ENCODE measurements at places on chromosomes 7 and 10.

GRCh38 chr10:70967591-70968587 is 79.5 kb upstream of the PCBD1 start:
- no peak for DNase-seq

DNA sequence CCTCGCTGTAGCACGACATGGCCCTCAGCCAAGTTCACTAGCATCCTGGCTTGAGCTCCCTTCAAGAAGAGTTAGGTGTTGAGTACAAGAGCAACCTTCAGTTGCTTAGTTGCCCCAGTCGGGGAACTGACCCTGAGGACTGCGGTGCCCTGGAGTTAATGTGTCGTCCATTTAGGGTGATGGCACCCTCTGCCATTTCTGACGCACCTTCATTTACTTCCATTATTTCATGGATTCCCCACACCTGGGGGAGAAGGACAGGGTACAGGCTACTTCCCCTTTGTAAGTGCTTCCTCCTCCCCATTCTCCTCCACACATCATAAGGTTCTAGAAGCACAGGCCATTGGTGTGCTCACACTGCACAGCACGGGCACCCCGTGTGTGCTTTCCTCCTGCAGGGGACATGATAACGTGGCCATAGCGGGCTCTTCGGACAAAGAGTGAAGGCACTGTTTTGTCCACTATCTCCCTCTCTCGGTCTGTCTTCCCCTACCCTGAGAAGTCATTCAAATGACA is 1.8 kb downstream of the ALOX5 start:
- DNase-seq = no peak

GRCh38 chr7:27170426-27171324 is 3.4 kb downstream of the HOXA10 start:
- DNase-seq = no peak

DNA sequence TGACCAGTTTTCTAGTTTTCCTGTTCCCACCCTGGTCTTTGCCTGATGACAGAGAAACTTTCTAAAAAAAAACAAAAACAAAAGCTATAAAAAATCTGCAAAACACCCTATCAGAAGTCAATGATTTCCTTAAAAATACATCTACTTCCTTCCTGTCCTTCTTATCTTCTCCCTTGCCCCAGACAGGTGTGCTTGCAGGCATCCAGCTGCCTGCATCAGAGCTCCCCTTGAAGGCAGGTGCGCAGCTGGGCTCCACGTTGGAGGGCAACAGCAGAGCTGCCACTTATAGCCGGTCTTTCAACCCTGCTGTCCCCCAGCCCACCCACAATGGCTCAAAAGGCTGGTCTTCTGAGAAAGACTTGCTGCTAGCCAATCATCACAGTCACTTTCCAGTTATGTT is 29.8 kb downstream of the UBE2D4 start:
- no peak for DNase-seq

GRCh38 chr7:123712619-123713018 is 36.2 kb downstream of the WASL start:
- no peak for DNase-seq

- no peak for DNase-seq
Measured at GRCh38 chr10:74151879-74152722, 1.1 kb downstream of the ADK start.

DNA sequence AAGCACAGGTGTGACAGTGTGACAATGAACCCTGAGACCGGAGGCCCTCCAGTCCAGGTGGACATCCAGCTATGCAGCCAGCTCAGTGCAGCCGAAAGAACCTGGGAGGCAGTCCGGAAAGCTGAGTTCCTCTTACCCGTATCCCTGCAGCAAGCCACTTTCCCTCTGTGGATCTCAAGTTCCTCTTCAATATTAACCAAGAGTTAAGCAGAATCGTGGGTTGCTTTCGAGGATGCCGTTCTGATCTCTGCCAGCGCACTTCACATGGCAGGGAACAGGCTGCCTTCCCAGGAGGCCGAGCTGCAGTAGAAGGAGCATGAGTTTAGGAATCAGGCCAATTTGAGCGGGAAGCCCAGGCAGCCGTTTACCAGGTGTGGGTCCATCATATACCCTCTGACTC is 591.6 kb downstream of the SDK1 start:
- no peak for DNase-seq

- DNase-seq = no peak
Measured at GRCh38 chr7:34842782-34843181, 184.8 kb downstream of the NPSR1 start.

DNA sequence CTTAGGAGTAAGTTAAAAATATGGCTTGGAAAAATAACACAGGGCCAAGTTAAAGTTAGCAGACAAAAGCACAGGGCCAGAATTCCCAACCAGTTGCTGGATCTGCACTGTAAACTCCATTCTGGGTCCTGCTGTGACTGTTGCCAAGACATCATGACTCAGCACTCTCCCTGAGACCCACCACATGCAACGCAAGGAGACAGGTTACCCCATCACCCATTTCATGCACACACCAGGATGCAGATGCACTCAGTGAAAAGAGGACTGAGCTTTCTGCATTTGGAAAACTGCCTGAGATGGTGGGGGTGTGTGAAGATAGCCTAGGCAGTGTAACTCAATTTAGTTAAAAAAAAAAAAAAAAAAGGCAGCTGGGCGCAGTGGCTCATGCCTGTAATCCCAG is 97.6 kb upstream of the ZNF438 start:
- DNase-seq = no peak

GRCh38 chr7:50504646-50505546 is 54.7 kb upstream of the FIGNL1 start:
- DNase-seq = no peak

GRCh38 chr10:88207121-88207546 is 343.7 kb downstream of the PTEN start:
- DNase-seq = no peak

DNA sequence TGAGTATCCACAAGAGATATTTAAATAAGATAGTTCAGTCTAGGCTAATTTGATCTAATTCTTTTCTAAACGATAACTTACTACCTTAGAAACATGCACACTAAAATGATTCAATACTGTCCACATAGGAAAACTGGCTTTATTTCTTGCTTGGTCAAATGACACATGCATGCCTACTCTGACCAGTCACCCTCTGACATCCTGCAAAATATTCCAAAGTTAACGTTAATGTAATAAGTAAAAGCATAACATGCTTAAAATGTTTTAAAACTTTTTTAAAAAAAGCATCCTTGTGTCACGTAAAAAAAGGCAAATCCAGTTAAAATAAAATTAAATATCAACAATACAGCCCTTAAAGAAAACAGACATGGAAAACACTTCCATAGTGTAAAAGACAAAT is 70.2 kb downstream of the UBE2H start:
- DNase-seq = no peak

GRCh38 chr7:28858206-28858605 is 99.9 kb downstream of the TRIL start:
- no peak for DNase-seq

GRCh38 chr7:97680622-97681021 is 51.3 kb upstream of the TAC1 start:
- DNase-seq = no peak

GRCh38 chr10:26232174-26232573 is 15.6 kb downstream of the GAD2 start:
- no peak for DNase-seq

DNA sequence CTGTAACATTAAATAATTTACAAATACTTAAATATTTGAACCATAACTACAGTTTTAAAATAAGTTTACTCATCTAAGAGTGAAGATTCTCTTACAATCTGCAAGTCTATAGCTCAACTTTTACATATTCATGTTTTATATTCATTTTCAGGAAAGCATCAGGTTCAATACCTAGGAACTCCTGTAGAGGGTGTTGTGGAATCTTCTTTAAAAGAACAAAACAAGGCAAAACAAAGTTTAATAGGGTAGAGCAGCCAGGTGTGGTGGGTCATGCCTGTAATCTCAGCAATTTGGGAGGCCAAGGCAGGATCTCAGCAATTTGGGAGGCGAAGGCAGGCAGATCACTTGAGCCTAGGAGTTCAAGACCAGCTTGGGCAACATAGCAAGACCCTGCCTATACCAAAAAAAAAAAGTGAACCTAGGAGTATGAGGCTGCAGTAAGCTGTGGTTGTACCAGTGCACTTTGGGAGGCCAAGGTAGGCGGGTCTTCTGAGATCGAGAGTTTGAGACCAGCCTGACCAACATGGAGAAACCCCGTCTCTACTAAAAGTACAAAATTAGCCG is 45.1 kb downstream of the ST8SIA6 start:
- no peak for DNase-seq

DNA sequence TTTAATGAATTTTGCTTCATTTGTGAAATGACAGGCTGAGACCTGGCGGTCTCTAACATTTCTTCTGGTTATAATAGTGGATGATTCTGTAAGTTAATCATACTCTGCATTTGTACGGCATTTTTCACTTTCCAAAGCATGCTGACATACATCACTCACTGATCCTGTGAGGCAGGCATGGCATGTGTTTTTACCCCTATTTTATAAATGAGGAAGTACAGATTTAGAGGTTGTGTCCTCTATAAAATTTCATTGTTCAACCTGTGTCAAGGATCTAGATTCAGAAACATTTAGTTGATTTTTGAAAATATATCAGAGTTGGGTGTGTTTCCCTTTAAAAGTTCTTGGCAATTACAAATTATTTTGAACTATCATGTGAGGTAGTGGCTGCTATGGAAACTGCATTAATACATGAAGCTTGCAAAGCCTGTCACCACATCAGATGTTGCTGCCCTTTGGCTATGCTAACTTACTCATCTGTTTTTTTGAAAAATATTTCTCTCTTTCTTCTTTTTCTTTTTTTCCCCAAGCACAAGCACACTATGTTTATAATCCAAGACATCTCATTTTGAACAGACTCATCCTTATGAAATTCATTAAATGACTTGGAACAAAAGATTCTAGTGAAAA is 172.7 kb downstream of the GNAI1 start:
- no peak for DNase-seq

GRCh38 chr10:50280049-50280841 is 28.9 kb upstream of the ASAH2 start:
- DNase-seq = no peak

- no peak for DNase-seq
Measured at GRCh38 chr7:41415471-41416207, 287.3 kb downstream of the INHBA start.

- no peak for DNase-seq
Measured at GRCh38 chr10:92789786-92790185, 58.5 kb upstream of the EXOC6 start.

GRCh38 chr7:153852261-153852660 is 199.9 kb upstream of the DPP6 start:
- no peak for DNase-seq

DNA sequence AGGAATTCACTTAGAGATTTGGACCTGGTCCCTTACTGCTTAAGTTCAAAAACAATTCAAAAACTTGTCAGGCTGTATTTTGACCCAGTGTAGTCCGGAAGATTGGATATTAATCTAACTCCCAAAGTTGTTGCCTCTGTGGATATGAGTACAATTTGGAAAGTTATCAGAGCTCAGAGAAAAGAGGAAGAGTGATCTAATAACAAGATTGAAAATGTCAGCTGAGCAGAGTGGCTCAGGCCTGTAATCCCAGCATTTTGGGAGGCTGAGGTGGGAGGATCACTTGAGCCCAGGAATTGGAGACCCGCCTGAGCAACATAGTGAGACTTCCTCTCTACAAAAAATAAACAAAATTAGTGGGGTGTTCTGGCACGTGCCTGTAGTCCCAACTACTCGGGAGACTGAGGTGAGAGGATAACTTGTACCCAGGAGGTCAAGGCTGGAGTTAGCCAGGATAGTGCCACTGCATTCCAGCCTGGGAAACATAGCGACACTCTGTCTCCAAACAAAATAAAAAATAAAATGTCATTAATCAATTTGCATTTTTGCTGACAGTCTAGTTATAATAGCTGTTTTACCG is 3.2 kb upstream of the ASCC1 start:
- DNase-seq = no peak

- no peak for DNase-seq
Measured at GRCh38 chr7:24926623-24927524, 53.1 kb downstream of the OSBPL3 start.

DNA sequence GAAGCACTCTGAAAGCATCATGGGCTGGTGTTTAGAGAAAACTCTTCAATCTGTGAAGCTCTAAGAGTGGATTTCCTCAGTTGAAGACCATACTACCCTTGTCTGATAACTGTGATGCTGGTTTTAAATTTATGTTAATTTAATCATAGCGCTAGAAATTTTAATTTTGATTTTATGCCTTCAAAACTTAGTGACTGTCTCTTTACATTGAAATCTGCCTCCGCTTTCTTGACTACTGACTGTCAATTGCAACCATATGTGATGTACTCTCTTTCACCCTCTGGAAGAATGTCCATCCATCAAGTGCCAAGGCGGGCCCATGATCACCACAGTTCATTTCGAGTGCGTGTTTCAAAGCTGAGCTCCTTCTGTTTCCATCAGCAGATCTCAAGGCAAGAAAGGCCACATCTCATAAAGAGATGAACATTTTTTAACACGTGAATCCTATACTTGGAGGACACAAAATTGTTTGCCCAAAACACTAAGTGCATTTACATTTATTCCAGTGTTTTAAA is 147.1 kb downstream of the ITGA8 start:
- no peak for DNase-seq

DNA sequence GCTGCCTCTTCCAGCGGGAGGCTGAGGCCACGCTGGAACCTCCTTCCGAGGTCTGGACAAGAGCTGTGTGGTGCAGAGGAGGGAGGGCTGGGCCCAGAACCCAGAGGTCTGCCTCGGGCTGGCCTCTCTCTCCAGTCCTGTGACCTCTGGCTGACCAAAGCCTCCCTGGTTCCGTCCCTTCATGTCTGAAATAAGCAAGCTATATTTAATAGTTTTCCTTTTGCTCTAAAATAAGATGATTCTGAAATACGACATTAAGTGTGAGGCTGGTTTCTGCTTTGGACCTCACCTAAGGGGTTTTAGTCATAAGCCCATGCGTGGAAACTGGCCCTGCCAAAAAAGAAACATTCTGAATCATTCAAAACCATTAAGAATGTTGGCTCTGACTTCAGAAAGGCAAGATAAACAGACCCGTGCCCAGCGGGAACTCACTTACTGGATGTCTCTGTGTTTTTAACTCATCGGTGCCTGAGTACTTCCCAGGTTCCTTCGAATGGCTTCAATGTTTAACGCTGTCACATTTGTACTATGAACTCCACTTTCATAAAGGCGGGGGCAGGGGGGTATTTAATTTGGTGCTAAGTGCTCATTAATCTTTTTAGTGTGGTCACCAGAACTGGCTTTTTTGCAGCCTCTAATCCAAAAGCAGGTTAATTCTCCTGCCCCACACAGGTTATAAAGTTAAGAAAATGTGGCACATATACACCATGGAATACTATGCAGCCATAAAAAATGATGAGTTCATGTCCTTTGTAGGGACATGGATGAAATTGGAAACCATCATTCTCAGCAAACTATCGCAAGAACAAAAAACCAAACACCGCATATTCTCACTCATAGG is 157.5 kb upstream of the KLF14 start:
- DNase-seq = no peak

- DNase-seq = no peak
Measured at GRCh38 chr7:106169821-106170610, 57.9 kb upstream of the SYPL1 start.

DNA sequence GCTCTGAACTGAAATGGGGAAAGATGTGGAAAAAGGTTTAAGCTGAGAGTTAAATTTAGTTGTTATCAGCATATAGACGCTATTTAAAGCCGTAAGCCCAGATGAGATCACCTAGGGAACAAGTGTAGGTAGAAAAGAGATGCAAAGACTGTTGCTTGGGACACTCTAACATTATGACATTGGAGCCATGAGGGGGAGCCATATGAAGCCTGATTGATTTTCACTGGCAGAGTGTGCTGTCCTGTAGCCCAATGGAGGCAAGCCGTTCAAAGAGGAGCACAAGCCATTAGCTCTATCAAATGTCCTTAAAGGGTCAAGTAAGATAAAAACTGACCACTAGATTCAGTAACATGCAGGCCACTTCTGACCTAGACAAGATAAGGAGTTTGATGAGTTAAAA is 223.3 kb downstream of the TWIST1 start:
- DNase-seq = no peak

All from H54 (cell line).